Hypothalamus (tissue), 51 donors: ENCODE measurements at places on chromosomes 2 and 18.

- DNase-seq: no peak
Measured at GRCh38 chr2:242017086-242017485, 147.6 kb downstream of the RTP5 start.

GRCh38 chr2:216773072-216773471, 77.7 kb upstream of the IGFBP5 start:
- DNase-seq: no peak

GRCh38 chr2:202072737-202073401, at the start of gene KIAA2012:
Gene KIAA2012 (plus strand): TSS chr2:202073255. CDS start chr2:202073628, 373 bp downstream.
- DNase-seq: no peak

DNA sequence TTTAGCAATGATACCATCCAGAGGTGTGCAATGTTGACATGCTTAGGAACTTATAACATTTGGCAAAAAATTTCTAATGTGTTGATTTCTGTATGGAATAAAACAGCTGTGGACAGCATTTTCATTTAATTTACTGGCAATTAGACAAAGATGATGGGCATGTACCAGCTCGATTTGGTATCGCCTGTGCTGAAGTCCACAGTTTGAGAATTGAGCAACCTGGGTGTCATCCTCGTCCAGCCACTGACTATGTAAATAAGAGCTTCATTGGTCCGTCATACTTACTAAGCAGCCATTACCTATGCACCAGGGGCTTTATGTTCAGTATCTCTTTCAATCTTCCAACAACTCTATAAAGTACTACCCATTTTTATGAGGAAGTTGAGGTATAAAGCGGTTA, 24.6 kb upstream of the ACAA2 start:
- DNase-seq: no peak

GRCh38 chr2:113198790-113199612, 25.2 kb downstream of the PSD4 start:
- peak; percentile 34 for DNase-seq

- no peak for DNase-seq
Measured at GRCh38 chr2:88177556-88177955, 7.4 kb downstream of the THNSL2 start.

DNA sequence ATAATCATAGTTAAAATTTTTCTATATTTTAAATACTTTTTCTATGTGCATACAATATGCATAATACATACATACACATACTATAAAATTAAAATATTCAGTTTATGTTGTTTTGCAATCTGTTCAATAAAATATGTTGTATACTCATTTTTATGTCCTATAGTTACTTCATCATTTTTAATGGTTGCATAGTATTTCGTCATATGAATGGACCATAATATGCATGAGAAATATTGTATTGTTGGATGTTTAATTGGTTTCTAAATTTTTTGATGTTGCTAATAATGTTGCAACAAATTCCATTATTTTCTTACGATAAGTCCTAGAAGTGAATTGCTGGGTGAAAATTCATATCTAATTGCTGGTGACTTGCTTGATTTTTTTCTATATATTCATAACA, 211.5 kb upstream of the GCFC2 start:
- no peak for DNase-seq

GRCh38 chr2:121210691-121211090, 74.3 kb downstream of the TFCP2L1 start:
- DNase-seq: no peak

- peak; percentile 26 for DNase-seq
Measured at GRCh38 chr18:8367217-8367988, 241.8 kb upstream of the RAB12 start.

- no peak for DNase-seq
Measured at GRCh38 chr18:75167759-75168618, 41.0 kb downstream of the PTGR3 start.

- DNase-seq: no peak
Measured at GRCh38 chr2:180222644-180223043, 215.5 kb upstream of the CWC22 start.

- no peak for DNase-seq
Measured at GRCh38 chr2:71930049-71930681, 217.5 kb downstream of the CYP26B1 start.

- peak; percentile 3 for DNase-seq
Measured at GRCh38 chr18:42053188-42053781, 98.3 kb downstream of the PIK3C3 start.

DNA sequence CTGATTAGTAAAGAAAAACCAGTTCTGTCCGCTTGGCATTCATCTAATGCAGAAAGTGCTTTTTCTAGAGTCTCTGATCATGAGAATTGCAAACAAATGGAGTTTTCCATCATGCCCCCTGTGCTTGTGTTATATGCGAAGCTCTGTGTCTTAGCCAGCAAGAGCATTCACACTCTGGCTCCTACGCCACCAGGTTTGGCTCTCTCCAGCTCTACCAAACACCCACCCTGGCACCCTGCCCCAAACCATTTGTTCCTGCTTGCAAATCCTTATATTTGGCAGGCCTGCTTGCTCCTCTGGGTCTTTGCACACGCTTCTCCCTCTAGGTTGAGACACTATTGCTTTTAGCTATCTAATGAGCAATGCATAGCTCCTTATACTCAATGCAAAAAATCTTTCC, 204.1 kb upstream of the CYRIA start:
- peak; percentile 7 for DNase-seq

GRCh38 chr2:11597538-11598225, 63.8 kb downstream of the GREB1 start:
- DNase-seq: no peak

DNA sequence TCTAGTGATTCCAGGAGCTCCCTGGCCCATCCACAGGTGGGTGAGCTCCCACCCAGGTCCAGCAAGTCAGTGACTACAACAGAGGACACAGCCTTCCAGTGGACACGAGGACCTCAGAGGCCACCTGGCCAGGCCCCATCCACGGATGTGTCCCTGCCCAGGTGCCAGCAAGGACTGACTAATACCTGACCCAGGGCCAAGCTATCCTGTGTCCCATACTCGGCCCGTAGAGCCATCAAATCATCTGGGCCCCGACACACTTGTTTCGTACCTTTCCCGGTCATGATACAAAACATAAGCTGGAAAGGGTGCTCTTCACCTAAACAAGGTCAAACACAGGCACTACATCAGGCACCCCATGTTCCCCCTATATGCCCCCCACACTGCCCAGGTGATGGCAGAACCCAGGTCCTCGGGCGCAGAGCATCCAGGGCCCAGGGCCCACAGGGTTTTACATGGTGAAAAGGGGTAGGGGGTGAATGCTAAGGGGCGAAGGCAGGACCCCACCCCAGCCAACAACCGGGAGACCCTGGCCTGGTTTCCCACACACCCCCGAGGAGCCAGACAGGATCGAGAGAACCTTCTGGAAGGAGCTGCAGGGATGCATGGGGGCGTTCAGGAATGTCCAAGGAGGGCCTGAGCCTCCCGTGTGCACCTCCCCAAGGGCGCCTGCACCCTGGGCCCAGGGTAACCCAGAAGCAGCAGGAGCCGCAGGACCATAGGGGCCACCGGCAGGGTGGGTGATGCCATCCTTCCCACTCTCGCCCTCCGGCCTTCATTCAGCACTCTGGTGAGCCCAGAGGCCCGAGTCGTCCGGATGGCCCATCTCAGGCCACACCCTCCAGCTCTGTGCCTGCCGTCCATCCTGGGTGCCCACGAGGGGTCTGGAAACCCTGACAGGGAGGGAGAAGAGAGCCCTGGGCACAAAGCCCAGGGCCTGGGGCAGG, 94.3 kb downstream of the HDAC4 start:
- no peak for DNase-seq

DNA sequence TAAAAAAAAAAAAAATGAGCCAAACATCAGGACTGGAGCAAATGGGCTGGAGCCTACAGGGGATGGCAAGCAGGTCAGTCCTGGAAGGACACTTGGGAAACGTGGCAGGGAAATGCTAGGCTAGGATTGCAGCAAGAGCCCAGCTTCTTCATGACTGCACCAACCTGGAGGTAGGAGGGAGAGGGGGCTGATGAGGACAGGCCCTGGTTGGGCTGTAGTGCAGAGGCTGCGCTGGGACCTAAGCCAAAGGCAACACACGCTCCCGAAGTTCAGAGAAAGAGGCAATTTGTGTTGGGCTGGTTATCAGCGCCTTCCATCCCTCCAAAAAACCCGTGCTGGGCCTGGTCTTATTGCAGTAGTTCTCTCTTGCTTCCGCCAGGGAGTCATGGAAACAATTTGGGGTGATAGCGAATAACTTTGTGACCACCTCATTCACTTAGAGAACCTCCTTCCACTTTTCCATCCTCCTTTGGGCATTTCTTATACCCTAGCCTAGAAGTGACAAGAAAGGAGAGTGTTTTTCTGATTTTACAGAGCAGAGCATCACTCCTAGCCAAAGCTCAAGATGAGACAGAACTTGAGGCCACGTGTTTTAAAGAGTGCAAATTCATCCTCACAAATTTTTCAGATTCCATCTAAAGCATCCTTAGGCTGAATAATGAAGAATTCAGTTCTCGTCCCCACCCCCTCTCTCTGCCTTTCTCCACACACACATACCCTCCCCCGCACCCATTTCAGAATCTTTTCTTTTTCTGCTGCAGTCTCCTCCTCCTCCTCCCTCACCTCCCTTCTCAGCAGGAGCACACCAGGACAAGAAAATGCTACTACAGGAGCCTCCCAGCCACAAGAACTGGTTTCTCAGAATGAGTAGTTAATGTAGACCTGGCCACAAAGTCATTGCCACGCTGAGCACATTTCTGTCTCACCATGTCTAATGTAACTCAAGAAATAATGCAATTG, 82.5 kb upstream of the STPG4 start:
- no peak for DNase-seq

- no peak for DNase-seq
Measured at GRCh38 chr2:39657287-39657937, 8.3 kb upstream of the TMEM178A start.

GRCh38 chr2:116955646-116956045, 858.8 kb upstream of the DDX18 start:
- DNase-seq: no peak

- no peak for DNase-seq
Measured at GRCh38 chr2:37189452-37190153, 1.1 kb upstream of the SULT6B1 start.
